ENCODE measurements at places on chromosomes 12 and 14.

DNA sequence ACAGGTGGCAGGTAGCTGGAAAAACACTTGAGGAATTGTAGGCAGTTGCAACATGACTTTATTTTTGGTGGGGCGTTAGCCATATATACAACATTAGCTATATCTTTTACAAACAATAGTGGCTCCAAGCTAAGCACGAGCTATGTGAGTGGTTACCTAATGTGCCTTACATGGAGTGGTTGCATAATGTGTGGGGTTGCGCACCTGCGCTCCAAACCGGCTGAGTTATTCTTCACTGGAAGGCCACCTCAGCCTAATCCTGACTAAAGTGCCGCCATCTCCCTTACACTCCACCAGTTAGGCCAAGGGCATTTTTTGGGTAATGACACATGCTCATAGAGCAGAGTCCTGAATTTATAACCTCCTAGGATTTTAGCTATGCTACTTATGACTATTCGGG is 31.8 kb upstream of the G2E3 start:
- DNase-seq, result no peak

DNA sequence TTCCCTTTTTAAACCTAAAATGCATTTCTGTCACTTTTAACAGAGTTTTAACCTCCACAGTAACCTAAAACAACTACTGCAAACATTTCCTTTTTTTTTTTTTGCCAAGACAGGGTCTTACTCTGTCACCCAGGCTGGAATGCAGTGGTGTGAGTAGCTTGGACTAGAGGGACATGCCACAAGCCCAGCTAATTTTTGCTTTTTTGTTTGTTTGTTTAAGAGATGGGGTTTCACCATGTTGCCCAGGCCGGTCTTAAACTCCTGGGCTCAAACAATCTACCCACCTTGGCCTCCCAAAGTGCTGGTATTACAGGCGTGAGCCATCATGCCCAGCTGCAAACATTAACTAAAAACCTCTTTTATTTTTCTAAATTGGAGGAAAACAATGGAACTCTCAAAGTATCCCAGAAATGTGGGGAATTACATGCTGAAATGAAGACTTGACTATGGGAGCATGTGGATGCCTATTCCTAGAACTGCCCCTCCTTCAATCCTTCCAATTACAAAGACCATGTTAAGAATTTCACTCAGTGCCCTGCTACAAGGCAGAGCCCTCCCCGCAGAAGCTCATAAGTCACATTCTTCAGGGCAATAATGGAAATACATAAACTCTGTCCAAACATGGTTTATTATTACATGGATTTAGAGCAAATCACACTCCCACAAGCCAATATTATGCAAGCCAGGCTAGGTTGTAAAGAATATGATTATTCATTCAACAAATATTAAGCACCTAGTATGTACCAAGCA is 66.9 kb downstream of the C12orf56 start:
- DNase-seq, result no peak

DNA sequence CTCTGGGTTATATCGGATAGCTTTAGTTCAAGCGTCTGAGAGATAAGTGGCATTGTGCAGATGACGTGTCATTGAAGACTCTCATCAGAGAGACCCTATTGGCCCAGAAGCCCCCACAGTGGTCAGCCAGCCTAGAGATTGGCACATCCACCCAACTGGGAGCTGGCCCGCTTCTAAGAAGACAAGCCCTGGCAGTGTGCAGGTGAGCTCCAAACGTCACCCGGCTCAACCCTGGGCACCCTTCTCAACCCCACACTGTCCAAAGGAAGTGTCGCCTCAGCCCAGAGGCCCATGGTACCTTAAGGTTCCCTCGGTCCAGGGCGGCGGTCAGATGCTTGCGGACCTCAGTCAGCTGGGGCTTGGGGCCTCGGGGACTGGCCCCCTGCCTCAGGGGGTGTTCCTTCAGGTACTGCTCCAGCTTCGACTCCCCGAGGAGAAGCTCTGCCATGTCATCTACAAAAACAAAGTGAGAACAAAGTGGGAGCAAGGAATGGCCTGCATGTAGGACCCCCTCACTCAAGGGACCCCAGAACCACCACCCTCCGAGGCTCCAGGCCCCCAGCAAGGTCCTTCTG is 30.3 kb downstream of the TTC7B start:
- DNase-seq, result no peak

DNA sequence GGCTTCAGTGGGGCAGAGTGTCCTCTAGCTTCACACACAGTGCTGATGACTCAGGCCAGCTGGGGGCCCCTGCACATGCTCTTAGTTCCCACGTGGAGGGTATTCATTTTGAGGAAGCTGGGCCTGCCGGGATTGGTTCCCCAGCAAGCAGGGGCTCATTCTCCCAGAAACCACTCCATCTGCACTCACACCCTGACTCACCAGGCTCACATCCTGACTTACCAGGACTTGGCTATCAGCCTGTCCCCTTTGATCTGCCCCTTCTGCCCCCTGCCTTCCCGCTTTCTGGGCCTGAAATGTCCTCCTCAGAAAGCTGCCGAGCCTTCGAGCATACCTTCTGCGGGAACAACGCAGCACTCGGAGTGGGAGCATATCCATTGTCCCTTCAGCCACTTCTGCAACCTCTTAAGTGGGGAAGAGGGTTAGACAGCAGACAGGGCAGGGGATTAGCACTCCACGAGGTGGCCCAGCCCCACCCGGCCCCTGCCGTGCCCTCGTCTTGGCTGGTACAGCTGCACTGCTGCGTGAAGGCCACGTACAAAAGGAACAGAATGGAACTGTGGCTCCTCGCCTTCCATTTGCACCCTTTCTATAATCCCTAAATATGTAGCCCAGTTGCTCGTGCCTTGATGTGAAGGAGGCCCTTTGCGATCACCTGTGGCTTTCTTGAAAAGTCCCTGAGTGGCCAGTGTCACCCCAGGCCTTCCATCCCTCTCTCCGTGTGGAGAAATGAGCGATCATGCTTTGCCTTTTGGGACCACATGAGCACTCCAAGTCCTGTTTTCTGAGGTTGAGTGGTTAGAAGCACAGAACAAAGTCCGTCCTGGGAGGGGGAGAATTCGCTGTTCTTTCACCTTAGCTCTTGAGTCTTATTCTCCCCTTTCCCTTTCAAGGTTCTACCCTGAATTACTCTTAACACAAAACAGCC is 26.1 kb downstream of the TPCN1 start:
- peak; percentile 86 for DNase-seq

GRCh38 chr14:24179294-24179960 is 7.5 kb downstream of the REC8 start:
- no peak for DNase-seq

- DNase-seq, result no peak
These were observed 17.6 kb upstream of the PEX5 start for GRCh38 chr12:7171854-7172253.

GRCh38 chr12:16893426-16893825 is 287.5 kb upstream of the LMO3 start:
- DNase-seq, result no peak

- DNase-seq, result no peak
These were observed 13.6 kb upstream of the ZNF705A start for GRCh38 chr12:8143261-8143660.

DNA sequence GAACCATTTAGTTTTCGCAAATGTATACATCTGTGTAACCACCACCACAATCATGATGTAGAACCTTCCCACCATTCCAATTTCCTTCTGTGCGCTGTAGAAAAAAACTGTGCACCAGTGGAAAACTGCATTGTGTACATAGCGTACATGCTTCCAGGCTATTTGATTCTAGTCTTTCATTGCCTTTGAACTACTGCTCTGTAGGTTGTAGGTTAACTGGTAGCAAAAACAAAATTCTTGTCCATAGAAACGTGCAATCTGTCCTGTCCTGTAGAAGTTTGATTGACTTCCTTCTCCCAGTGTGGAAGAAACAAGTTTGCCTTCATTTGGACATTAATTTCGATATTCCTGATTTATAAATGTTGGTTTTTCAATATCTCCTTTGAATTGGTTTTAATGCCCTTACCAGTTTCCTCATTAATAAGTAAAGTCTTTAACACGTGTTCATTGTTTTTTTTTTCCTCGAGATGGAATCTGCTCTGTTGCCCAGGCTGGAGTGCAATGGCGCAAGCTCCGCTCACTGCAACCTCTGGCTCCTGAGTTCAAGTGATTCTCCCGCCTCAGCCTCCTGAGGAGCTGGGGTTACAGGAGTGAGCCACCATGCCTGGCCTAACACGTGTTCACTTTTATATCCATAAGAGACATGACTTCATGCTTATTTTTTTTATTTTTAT is 3.6 kb upstream of the ISM2 start:
- no peak for DNase-seq

- DNase-seq, result peak; percentile 66
These were observed 23.6 kb upstream of the FOS start for GRCh38 chr14:75254901-75255584.

- DNase-seq, result no peak
These were observed 13.8 kb downstream of the TMED10 start for GRCh38 chr14:75162631-75163030.

GRCh38 chr12:122517877-122518276 is 8.9 kb downstream of the RSRC2 start:
- peak; percentile 90 for DNase-seq

GRCh38 chr14:32259368-32260013 is 56.4 kb upstream of the RNU6-8 start:
- peak; percentile 79 for DNase-seq

- DNase-seq, result peak; percentile 22
These were observed 708 bp downstream of the FAR2 start for GRCh38 chr12:29149691-29150281.

DNA sequence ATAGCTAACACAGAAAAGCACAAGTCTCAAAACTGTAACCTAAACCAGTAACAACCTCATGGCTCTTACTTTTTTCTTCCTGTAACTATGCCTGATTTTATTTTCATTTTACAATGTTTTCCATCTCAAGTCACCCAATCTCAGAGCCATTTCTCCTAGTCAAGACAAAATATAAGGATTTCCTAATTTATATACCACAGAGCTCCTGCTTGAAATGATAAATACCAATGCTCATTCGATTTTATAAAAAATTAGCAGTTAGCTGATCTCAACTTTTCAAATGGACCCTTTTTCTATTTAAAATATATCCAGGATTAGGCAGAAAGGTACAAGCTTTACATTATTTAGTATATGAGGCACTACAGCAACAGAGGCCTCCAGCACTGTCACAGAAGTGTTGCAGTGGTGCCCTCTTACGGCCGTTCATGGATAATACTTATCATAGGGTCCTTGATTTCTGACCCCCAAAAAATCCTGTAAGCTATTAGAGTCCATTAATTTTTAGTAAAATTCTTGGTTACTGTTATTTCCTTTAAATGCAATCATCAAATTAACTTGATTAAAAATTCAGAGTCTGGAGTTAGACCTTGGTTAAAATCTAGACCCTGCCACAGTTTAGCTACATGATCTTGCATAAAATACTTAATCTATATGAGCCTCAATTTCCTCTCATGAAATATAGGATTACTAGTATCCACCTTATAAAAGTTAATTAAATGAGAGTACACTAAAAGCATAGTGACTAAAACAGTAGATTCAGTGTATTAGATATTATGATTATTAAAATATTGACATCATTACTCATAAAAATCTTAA is 68.3 kb downstream of the SEC23A start:
- DNase-seq, result no peak

GRCh38 chr12:81176796-81177195 is 98.9 kb downstream of the ACSS3 start:
- no peak for DNase-seq

GRCh38 chr14:100660498-100660881 is 66.2 kb upstream of the DLK1 start:
- peak; percentile 28 for DNase-seq

GRCh38 chr14:78403278-78403815 is 233.2 kb downstream of the NRXN3 start:
- DNase-seq, result peak; percentile 96

GRCh38 chr14:39562175-39562574 is 129.9 kb upstream of the FBXO33 start:
- DNase-seq, result no peak

DNA sequence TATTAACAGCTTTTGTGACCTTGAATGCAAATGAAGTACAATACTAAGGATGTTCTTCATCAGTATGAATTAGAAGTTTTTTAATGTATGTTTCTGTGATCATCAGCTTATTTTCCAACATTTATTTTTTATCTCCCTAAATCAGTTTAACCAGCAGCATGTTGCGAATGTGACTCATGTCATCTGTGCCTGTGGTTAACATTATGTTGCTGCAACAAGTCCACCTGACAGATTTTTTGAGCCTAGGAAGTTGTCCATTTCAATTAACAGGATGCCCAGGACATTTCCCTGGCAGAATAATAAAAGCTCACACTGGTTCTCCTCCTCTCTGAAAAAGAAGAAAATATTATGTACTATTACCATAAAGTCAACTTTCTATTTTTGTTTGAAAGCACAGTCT is 155.5 kb downstream of the SYT1 start:
- DNase-seq, result no peak

- no peak for DNase-seq
These were observed 100.1 kb downstream of the PIK3C2G start for GRCh38 chr12:18361433-18361832.

DNA sequence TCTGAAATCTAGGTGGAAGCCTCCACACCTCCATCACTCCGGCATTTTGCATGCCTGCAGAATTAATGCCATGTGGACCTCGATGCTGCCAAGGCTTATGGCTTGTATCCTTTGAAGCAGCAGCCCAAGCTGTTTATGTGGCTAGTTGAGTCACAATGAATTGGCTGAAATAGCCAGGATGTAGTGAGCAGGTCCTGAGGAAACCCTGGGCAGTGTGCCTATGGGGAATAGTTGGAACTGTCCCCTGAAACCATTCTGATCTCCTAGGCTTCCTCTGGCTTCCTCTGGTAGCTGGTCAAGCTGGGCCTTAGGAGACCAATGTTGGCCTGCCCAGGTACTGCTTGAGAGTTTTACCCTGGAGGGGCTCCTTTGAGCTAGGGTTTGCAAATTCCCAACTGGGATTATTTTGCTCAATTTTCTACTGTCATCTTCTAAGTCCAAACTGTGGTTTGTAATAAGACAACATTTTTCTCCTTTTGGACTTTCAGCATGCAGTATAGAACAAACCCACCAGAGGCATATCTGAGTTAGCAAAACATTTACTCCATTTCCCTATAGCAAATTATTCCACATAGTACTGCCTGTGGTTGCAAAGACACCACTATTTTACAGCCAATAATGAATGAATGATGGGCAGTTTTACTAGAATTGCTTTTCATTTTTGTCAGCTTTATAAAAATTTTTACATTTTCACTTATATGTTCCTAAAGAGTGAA is 85.1 kb upstream of the AMIGO2 start:
- DNase-seq, result no peak

GRCh38 chr12:89166525-89166934 is 185.8 kb downstream of the DUSP6 start:
- DNase-seq, result peak; percentile 37

DNA sequence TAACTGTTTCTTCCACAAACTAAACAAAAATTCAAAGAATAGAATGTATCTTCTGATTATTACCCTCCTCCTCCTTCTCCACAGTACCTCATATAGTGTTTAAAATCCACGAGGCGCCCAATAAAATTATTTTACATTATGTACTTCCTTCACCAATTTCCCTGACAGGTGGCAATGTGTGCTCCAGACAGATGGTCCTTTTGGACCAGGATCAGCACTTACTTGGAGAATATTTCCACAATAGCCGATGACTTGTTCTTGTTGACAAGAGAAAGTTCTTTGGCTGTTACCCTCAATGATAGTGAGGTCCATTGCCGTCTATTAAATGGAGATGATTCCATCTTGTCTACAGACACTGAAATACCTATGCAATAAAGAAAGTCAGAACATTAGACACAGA is 34.9 kb downstream of the LIMA1 start:
- DNase-seq, result no peak

GRCh38 chr12:48977290-48978281 is 536 bp upstream of the WNT1 start:
- no peak for DNase-seq

Measured in kidney tubule cell (primary cell).